ENCODE measurements at places on chromosomes 2 and 18.
A peak's percentile ranks its signal among the peaks of the same experiment; 100 is the strongest.

DNA sequence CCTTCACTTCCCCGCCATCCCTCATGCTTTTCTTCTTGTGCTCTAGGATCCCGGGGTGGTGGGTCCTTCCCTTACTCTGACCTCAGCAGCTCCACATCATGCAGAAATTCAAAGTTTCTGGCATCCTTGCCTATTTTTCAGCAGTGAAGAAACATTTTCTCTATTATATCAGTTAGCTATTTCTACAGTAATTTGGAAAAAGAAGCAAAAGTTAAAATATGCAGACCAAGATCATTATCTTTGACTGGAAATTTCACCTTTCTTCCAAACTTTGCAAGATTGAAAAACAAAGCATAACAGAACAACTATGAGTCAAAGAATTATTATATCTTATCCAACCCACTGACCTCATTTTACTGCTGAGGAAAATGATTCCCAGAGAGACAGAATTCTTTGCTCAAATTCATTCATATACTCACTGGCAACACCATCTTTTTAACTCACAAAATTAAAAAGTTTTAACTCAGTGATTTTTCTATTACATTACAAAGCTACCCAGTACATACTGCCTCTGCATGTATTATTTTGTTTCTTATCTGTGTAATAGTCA is 40.5 kb downstream of the ANTXR1 start:
- no peak for DNase-seq

GRCh38 chr2:197777823-197778407 is 7.2 kb downstream of the BOLL start:
- DNase-seq = peak; percentile 17

GRCh38 chr2:27720004-27720551 is 51.4 kb upstream of the MRPL33 start:
- peak; percentile 49 for DNase-seq

DNA sequence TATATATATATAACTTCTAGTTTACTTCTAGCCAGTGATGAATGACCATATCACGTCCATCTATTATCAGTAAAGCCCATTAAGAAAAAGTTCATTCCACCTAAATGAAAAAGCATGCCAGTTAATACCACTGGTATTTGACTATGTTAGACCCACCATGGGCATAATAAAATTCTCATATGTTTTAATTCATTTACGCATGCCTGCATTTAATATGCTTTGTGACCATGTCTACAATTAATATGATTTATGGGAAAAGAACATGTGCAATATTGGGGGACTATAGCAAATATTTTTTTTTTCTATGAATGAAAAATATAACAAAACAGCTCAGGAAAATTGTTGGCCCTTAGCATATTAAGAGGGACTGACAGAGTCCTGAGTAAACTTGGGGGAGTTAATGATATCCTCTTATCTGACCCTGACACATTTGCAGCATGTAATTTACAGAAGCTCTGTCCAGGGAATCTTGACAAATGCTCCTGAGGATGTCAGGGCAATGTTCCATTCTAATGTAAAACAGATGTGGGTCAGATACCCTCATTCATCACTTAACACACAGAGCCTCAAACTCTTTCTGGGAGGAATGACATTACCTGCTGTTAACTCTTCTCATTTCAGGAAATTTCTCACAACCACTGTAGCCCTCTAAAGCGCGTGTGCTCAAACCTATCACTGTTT is 90.6 kb downstream of the PAX3 start:
- no peak for DNase-seq

GRCh38 chr2:210586381-210586780 is 30.0 kb downstream of the CPS1 start:
- DNase-seq = no peak

- no peak for DNase-seq
Measured at GRCh38 chr2:11506611-11506969, 27.3 kb upstream of the GREB1 start.

- no peak for DNase-seq
Measured at GRCh38 chr2:156670104-156670503, 233.9 kb downstream of the GPD2 start.

- no peak for DNase-seq
Measured at GRCh38 chr2:120826716-120827410, 91.2 kb downstream of the GLI2 start.

- no peak for DNase-seq
Measured at GRCh38 chr2:190583507-190584337, 49.2 kb upstream of the NEMP2 start.

DNA sequence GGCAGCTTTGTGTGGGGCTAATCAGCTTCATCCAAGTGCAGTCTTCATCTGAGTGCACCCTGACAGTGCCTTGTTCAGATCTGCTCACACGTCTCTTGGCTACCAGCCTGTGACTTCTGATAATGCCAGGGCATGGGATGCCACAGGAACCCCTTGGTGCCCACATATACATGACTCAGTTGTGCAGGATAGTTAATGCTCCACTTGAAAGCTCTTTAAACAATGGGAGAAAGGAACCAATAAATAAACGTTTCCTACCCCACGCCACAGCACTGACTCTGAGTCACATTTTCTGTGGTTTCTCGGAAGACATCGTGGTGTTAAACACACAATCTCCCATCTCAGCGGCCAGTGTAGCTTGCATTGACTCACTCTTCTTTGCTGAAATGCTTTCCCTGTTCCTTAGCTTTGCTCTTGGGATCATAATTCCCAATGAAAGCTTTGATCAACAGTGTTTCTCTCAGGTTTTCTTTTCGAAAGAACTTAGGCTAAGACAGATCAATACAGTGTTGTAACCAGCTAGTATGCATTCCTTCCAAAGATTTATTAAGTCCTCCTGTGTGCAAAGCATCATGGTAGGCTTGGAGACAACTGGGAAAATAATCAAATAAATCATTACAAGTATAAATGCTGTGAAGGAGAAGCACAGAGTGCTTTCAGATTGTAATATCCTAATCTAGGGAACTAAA is 142.0 kb downstream of the COPS8 start:
- peak; percentile 67 for DNase-seq

- no peak for DNase-seq
Measured at GRCh38 chr2:216445501-216445900, 33.2 kb downstream of the SMARCAL1 start.

- no peak for DNase-seq
Measured at GRCh38 chr2:190179754-190180312, 117.3 kb upstream of the MSTN start.

GRCh38 chr2:28352610-28353195 is 40.0 kb upstream of the FOSL2 start:
- no peak for DNase-seq

DNA sequence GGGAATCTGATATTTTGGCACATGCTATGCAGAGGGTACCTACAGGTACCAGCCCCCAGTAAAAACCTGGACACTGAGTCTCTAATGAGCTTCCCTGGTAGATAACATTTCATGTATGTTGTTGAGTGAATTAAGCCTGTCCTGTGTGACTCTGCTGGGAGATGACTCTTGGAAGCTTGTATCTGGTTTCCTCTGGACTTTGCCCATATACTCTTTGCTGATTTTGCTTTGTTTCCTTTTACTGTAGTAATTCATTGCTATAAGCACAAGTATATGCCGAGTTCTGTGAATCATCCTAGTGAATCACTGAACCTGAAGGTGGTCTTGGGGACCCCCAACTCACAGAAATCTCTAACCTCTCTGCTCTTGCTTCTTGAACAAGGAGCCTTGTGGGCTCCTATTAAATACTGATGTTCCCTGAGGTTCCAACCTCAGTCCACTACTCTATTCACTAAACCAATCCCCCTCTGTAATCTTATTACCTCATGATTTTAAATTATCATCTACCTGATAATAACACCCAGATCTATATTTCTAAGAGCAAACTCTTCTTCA is 94.3 kb upstream of the WDSUB1 start:
- no peak for DNase-seq

DNA sequence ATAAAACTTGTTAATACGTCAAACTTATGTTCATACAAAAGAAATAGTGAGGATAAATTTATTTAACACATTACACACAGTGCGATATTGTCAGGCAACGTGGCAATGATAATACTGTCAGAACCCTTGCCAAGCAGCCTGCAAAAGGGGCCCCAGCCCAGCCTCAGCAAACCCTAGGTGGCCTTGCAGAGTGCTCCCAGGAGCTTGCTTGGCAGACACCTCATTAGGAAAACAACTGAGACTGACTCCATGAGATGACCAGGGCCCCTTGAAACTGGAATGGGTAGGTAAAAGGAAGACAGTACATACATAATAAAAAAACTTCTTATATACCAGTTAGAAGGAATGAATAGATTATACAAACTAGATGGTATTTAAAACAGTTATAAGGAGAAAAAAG is 136.6 kb upstream of the EPC2 start:
- DNase-seq = no peak

- no peak for DNase-seq
Measured at GRCh38 chr2:223654384-223654915, 52.3 kb upstream of the SCG2 start.

GRCh38 chr2:161239326-161240109 is 68.7 kb upstream of the PSMD14 start:
- DNase-seq = no peak

GRCh38 chr2:239177908-239178307 is 222.9 kb downstream of the HDAC4 start:
- DNase-seq = no peak

- no peak for DNase-seq
Measured at GRCh38 chr2:71385012-71385411, 53.4 kb downstream of the ZNF638 start.

GRCh38 chr2:100742277-100743254 is 77.4 kb upstream of the NPAS2 start:
- no peak for DNase-seq

- DNase-seq = no peak
Measured at GRCh38 chr2:100142393-100142792, at the start of gene AFF3. AFF3 (minus strand) TSS chr2:100142590; CDS start chr2:100104454, 38,136 bp downstream.

DNA sequence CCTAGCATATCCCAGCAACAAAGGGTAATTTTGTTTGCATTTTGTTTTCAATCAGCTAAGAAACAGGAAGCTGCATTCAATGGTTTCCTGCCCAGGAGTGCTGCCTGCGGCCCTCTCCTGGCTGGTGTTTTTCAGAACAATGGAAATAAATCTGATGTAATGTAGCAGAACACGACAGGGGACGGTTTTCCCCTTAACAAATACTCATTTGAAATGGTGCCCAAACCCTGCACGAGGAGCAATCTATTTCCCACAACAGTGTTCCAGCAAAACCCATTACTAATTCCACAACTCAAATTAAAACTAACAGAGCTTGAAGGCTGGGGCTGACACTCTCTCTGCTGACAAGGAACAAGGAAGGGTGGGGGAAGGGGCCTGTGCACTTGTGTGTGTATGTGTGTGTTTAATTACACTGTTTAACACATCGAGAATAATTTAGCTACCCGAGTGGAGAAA is 8.7 kb downstream of the CAPN13 start:
- DNase-seq = no peak

DNA sequence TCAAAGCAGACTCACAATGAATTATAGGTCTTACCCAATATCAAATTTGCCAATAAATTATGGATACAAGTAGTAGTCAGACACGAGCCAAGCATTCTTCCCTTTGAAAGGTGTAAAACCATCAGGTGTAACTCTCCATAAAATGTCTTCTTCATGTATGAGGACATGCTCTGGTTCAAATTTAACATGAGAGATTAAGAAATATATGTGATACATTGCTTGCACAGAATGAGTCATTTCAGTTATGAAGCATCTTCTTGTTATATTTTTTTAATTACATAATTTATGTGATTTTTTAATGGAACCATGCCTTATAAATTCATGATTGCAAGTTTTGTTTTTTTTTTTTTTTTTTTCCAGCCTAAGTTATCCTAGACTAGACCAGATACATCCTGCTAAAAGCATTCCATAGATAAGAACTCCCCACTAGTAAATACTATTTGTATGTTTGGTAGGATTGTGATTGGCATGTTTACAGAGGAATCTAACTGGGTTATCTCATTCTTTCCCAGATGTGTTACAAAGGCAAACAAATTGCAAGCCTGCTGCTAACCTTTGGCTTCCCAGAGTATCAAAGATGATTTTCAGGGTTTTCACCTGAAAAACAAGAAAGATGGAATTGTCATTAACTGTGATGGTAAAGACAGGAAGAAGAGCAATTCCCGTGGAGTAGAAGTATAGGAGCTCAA is 621.9 kb downstream of the XIRP2 start:
- DNase-seq = no peak

DNA sequence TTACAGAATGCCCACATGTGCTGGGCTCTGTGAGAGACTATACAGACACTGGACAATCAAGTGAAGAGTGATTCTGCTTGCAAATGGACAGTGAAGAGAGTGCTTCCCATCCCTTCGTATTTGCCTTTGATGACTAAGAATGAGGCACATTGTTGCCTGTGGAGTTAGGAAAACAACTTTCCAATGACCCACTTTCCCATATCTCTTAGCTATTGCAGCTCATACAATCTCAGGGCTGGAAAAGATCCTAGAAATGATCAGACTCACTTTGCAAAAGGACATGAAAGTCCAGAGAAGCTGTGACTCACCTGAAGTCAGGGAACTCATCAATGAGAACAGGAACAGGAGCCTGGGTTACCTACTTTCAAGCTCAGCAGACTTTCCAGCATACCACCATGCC is 440.5 kb upstream of the TCF4 start:
- peak; percentile 53 for DNase-seq

DNA sequence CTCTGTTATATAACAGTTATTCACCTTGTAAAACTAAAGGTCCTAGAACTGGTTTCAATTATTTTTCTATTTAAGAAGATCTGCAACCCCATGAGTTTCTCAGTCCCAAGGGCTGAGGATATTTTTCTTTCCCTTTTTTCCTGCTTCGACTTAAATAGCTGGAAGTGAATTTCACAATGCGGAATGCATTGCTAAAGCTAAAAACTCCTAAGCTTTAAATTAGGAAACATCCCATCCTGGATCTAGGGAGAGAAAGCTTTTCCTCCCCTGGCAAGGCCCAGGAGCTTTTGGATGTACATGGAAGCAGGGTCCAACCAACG is 1.4 kb downstream of the RFX8 start:
- DNase-seq = no peak

GRCh38 chr18:63325086-63325686 is 5.6 kb upstream of the BCL2 start:
- DNase-seq = no peak

DNA sequence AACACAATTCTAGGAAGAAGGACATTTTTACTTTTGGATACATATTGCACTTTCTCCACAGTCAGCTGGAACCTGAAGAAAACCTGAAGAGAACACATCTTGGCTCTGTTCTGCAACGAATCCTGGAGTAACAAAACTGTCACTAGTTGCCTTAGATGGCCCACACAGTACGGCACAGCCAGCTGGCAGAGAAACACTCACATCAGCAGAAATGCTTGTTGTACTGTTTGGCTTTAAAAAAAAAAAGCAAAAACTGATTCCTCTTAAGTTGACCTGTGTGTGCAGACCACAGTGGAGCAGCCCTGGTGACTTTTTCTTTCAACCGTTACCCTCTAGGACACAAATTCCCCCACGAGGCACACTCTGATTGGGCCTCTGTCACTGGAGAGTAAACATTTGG is 152.3 kb upstream of the TWIST2 start:
- DNase-seq = no peak

DNA sequence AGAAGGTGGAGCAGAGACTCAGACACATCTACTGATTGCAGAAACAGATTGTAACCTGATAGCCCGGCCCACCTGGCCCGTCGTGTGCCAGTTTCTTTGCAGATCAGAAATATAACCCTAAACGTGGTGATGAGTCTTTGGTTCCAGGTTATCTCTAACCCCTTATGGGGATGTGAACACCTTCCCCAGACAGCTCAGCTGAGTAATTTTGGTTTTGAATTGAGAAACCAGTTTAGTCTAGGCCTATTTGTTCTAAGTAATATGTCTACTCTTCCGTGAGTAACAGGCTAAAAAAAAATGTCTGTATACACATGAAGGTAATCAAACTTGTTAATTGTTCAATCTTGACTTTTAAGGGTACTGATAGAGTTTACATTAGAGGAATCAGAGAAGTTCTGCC is 35.7 kb downstream of the RASGRP3 start:
- no peak for DNase-seq

- no peak for DNase-seq
Measured at GRCh38 chr2:7165736-7166135, 248.5 kb downstream of the RNF144A start.

All from smooth muscle cell of the brain vasculature (primary cell).